ENCODE measurements at places on chromosomes 2 and 18. TPM values are rescaled to one million over a fixed set of nuclear protein-coding genes. Genes with fewer than 3 reads are reported as not detected.
A peak's percentile ranks its signal among the peaks of the same experiment; 100 is the strongest.

- no peak for DNase-seq
- H3K27me3 ChIP-seq: no peaks in the 10 kb centered on the region
- no peaks in the 10 kb centered on the region for H3K4me1 ChIP-seq
Measured at GRCh38 chr2:26870585-26871095, 22.7 kb downstream of the DPYSL5 start.

Gene CABLES1
- 73.1 TPM for total RNA-seq

DNA sequence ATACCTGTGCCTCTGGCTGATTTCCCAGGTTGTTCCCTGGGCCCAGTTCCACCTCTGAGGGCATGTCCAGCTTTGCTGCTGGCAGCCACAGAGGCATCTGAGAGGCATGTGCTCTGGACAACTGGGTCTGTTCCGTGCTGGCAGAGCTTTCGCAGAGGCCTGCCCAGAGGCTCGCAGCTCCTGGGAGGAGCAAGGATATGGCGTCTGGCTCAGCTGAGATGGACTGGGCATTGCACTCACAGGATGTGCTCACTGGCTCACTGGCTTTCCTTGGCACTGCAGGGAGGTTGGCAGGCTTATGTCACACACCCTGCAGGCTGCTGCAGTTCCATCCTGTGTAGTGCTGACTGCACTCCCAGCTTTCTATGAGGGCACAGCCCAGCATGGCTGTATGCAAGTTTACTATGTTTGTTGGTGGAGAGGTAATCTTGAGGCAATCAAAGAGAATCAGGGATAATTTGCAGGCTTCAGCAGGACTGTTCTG is 172.3 kb downstream of the PRKCE start:
- H3K27ac ChIP-seq: no peak overlapping the region
- no peaks in the 10 kb centered on the region for H3K27me3 ChIP-seq
- H3K4me1 ChIP-seq: peaks cover 26% of the 10 kb centered on the region
- H3K4me3 ChIP-seq: no peak overlapping the region
- DNase-seq: no peak

- peaks cover 2% of the 10 kb centered on the region for H3K36me3 ChIP-seq
- H3K27ac ChIP-seq: no peak overlapping the region
- H3K4me1 ChIP-seq: peaks cover 16% of the 10 kb centered on the region
- H3K4me3 ChIP-seq: no peak overlapping the region
- no peaks in the 10 kb centered on the region for H3K27me3 ChIP-seq
Measured at GRCh38 chr2:45988879-45989278, 308.3 kb upstream of the EPAS1 start.

DNA sequence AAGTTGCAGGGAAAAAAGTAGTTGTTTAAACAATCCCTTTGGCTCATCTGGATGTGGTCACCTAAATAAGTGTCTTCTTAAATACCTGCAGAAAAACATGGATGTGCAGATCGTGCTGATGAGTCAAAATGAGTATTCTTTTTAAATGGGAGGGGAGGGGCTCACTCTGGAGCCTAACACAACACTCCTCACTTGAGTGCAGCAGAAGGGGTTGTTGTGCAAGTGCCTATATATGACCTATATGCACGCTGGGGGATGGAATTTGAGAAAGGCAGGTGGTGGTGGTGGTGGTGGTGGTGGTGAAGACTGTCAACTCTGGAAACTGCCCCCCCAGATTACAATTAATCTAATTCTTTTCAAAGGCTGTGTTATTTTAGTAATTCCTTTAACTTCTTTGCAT is 77.9 kb upstream of the FAM124B start:
- no peak overlapping the region for H3K4me3 ChIP-seq
- no peaks in the 10 kb centered on the region for H3K4me1 ChIP-seq
- no peak for DNase-seq

DNA sequence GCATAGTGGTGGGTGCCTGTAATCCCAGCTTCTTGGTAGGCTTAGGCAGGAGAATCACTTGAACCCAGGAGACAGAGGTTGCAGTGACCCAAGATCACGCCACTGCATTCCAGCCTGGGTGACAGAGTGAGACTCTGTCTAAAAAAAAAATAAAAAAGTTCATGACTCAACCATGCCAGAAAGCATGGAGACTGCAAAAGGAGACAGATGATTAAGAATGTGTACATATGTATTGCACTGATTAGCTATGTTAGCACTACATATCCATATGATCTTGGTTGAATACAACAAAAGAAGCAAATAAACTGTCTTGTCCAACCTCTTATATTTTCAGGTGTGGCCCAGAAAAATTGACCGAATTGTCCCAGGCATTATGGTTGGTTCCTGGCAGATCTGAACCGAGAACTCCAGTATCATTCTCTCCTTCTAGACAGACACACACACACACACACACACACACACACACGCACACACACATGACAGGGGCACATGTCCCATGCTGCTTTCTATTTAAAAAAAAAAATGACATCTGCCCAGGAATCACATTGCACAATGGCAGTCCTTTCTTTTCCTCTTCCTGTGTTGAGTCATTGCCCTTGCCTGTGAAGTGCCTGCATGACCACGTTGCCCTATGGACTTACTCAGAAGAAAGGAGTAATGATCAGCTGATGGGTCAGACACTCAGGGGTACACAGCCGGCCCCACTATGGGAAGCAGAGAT is 65.6 kb downstream of the MYCN start:
- DNase-seq: no peak
- H3K27me3 ChIP-seq: no peaks in the 10 kb centered on the region
- no peaks in the 10 kb centered on the region for H3K36me3 ChIP-seq
- H3K27ac ChIP-seq: no peak overlapping the region
- H3K4me1 ChIP-seq: no peaks in the 10 kb centered on the region
- no peak overlapping the region for H3K4me3 ChIP-seq

GRCh38 chr2:3451926-3452671 is 67.2 kb downstream of the ADI1 start:
- no peaks in the 10 kb centered on the region for H3K4me1 ChIP-seq
- H3K36me3 ChIP-seq: peaks cover 62% of the 10 kb centered on the region
- H3K27ac ChIP-seq: no peak overlapping the region
- no peaks in the 10 kb centered on the region for H3K27me3 ChIP-seq

DNA sequence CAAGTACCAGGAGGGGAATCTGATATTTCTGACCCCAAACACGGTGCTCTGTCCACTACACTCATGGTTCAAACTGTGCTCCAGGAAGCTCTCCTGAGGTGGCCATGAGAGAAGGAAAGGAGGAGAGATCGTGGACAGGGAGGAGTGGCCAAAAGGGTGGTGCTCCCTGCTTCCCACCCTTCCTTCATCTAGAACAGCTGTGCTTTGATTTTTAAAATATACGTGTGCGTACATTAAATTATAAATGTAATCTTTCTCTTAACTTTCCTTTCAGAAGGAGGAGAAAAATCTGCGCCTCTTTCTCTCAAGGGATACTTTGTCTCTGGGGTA is 8.2 kb upstream of the CHRNA1 start:
- no peak overlapping the region for H3K27ac ChIP-seq
- no peaks in the 10 kb centered on the region for H3K27me3 ChIP-seq
- DNase-seq: no peak
- no peaks in the 10 kb centered on the region for H3K36me3 ChIP-seq
- H3K4me1 ChIP-seq: peaks cover 3% of the 10 kb centered on the region

Gene MAP3K19
- total RNA-seq: not detected

DNA sequence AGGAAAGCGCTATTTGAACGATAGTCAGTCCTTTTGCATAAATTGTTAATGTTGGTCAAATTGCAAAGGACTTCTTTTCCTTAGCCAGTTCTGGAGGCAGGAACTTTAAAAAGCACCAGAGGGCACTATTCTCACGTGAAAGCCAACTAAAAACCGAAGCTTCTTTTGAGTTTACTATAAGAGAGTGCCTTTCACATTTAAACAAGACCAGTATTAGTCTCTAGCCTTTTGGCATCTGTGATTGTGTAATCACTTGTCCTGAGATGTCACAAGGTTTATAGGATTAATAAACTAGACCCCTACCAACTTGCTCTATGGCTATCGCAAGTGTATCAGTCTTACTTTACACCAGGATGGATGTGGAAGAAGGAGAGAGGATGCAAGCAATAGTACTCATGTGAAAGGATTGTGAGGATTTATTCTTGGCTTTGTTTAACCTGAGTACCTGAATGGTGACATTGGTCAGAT is 14.4 kb upstream of the STAT4 start:
- peak; percentile 53 for DNase-seq
- H3K4me1 ChIP-seq: no peaks in the 10 kb centered on the region
- no peak overlapping the region for H3K4me3 ChIP-seq
- no peaks in the 10 kb centered on the region for H3K36me3 ChIP-seq
- H3K27me3 ChIP-seq: peaks cover 5% of the 10 kb centered on the region

DNA sequence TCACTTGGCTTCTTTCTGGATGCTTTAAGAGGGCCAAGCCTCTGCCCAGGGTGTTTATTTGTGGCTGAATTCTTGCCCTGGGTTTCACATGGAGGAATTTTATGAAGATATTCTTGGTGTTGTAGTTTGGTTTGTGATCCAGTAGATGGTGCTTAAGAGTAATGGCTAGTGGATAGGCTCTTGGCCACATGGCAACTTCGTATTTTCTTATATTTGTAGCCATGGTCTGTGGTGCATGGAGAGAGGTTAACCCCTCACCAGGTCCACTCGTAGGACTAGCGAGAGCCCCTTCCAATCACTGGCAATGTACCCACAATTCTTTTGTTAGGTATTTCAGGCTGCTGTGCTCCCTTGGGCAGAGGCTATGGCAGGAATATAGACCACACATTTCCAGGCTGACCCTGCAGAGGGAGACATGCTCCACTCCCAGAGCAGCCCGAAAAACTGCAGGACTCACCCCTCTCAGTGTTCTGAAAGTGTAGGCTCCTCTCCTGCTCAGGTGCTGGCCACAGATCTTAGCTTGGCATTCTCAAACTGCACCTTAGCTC is 582.1 kb upstream of the SETBP1 start:
- DNase-seq: peak; percentile 16
- no peak overlapping the region for H3K4me3 ChIP-seq
- no peaks in the 10 kb centered on the region for H3K36me3 ChIP-seq

Gene ACMSD
- total RNA-seq: not detected

Gene HS1BP3
- total RNA-seq: 27.8 TPM

DNA sequence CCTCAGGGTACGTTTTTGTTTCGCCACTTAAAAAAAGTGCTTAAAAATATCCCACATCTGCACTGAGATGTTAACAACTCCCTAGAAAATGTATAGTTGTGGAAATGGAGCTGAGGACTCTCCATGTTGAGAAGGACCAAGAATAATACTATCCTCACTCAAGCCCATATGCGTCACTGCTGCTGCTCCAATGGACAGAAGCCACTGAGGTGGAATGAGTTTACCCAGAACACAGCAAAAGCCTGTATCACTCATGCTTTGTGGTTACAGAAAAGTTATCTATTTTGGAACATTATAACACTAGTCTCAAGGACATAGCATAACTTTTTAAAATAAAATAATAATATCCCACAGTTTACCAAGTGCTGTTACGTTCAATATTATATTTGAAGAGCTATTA is 31.9 kb downstream of the DSC3 start:
- H3K27ac ChIP-seq: no peak overlapping the region
- no peaks in the 10 kb centered on the region for H3K36me3 ChIP-seq
- H3K4me3 ChIP-seq: no peak overlapping the region
- H3K27me3 ChIP-seq: no peaks in the 10 kb centered on the region
- H3K4me1 ChIP-seq: no peaks in the 10 kb centered on the region

DNA sequence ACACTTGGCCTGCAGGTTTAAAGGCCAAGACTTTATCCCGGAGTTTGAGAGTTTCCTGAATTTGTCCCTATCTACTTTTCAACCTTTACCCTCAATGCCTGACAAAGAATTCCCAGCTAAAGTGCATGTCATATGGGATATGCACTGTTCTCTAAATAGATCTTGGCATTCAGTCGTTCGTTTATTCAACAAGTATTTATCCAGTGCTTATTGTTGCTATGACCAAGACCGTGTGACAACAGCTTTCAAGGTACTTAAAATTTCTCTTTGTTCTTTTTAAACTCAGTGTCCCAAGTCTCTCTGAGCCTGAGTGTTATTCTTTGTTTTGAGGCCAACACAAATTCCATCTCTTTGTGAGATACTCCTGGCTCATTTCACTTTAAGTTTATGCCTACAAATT is 133.4 kb downstream of the RGPD3 start:
- H3K4me1 ChIP-seq: no peaks in the 10 kb centered on the region
- DNase-seq: no peak
- no peaks in the 10 kb centered on the region for H3K36me3 ChIP-seq
- H3K27me3 ChIP-seq: no peaks in the 10 kb centered on the region

DNA sequence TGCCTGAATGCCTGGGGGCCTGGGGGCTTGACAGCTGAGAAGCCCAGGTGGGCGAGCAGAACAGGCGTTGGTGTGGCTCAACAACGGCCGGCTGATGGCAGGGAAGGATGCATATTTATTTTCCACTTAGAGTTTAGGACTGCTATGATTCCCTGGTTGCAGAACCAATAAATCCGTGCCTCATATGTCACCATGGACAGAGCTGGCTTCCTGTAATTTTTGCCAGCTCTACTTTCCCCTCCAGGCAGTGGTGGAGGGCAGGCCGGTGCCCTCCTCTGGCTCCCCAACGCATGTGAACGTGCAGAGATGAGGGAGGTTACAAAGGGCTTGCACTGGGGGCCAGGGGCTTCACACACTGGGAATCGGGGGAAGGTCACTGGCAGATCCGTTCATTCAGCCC is 18.2 kb downstream of the SAG start:
- peaks cover 51% of the 10 kb centered on the region for H3K4me1 ChIP-seq
- no peak overlapping the region for H3K27ac ChIP-seq
- no peaks in the 10 kb centered on the region for H3K36me3 ChIP-seq
- no peak overlapping the region for H3K4me3 ChIP-seq
- no peaks in the 10 kb centered on the region for H3K27me3 ChIP-seq

DNA sequence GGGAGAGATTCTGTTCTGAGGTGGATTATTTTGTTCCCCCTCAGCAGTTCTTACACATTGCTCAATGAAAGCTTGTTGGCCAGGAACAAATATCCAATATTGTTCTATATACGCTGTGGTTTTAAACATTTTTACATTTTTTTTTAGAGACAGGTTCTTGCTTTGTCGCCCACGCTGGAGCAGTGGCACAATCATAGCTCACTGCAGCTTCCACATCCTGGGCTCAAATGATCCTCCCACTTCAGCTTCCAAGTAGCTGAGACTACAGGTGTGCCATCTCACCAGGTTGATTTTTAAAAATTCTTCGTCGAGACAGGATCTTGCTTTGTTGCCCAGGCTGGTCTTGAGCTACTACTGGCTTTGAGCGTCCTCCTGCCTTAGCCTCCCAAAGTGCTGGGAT is 58.9 kb upstream of the KIF5C start:
- no peak overlapping the region for H3K4me3 ChIP-seq
- peaks cover 5% of the 10 kb centered on the region for H3K27me3 ChIP-seq
- DNase-seq: no peak
- H3K27ac ChIP-seq: no peak overlapping the region
- H3K4me1 ChIP-seq: peaks cover 7% of the 10 kb centered on the region
